ENCODE measurements at places on chromosomes 16 and 17.
A peak's percentile ranks its signal among the peaks of the same experiment; 100 is the strongest.

GRCh38 chr17:71068408-71068750 lies 899.0 kb downstream of the KCNJ2 start:
- DNase-seq, result no peak

DNA sequence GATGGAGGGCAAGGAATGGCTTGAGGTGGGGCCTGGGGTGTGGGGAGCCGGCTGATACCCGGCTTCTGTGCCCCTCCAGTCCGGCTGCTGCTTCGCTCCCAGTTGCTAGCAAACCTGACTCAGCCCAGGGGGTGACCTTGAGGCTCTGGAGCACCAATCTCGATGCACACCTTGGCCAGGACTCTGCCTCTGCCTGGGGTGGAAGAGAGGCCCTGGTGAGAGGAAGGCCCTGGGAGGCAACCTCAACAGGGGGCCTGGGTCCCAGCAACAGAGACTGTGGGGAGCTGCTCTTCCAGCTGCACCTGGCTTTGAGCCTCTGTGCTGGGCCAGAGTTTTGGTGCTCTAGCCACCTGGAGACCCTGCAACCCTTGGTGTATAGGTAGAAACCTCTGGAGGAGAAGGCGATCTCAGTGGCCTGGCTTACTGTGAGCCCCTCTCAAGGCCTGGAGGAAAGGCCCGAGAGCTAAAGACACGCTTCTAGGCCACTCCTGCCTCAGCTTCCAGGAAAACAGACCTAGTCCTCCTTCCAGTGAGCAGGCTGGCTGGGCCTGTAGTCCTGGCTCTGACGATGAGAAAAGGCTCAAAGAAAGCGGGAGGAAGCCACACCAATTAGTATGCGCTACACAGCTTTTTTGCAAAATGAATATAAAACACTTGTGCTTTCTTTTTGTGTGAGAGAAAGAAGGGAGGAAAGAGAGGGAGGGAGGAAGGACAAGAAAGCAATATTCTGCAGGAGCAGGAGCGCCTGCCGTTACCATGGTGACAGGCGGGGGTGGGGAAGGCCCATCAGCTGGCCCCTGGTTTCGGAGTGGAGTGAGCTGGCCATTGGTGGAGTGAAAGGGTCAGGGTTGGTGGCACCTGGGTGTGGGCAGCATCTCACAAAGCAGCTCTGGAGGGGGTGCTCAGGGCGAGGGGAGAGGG lies 51.0 kb downstream of the VAC14 start:
- no peak for DNase-seq

DNA sequence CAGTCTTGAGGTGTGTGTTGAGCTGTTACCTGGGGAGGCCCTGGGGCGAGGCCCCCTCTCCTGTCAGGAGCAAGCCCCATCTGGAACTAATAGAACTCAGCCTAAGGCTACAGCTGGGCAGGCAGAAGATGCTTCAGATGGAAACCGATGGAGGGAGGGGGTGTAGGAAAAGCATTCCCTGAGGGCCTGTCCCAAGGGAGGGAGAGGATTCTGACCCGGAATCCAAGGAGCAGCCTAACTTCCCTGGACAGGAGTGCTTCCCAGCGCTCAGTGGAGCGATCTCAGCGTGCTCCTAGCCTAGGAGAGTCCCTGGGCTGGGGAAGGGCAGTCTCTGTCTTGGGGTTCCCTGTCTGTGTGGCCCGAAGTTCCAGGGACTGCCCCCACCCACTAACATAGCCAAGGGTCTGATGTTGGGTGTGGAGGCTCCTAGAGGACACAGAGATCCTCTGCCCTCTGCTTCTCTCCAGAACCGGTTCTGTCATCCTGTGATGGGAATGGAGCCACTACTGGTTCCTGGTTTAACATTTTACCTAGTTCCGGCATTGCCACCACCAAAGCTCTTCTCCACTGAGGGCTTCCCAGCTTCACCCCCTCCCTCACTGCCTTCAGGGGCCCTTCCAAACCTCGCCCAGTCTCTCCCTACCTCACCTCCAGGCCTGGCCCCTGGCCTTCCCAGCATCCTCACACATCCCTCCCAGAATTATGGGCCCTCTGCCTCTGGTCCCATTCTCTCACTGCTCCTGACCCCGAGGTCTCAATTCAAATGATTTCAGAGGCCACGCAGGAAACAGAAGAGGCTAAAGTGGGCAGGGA lies 58.7 kb downstream of the RTN4RL1 start:
- no peak for DNase-seq

DNA sequence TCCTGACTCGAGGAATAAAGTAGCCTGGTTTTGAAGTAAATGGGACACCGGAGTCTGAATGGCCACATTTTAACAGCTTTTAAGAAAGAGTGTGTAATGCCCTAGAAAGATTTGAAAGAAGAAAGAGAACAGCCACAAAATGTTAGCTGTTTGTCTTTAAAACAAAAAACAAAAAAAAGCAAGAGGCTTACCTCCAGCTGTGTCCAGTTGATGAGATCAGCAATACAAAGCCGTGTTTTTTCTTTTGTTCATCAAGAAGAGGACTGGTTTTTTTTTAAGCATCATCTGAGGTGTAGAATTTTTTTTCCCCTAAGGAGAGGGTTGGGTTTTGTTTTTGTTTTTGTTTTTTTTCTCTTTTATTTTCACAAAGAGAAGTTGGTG lies 58.8 kb downstream of the NKD1 start:
- no peak for DNase-seq

DNA sequence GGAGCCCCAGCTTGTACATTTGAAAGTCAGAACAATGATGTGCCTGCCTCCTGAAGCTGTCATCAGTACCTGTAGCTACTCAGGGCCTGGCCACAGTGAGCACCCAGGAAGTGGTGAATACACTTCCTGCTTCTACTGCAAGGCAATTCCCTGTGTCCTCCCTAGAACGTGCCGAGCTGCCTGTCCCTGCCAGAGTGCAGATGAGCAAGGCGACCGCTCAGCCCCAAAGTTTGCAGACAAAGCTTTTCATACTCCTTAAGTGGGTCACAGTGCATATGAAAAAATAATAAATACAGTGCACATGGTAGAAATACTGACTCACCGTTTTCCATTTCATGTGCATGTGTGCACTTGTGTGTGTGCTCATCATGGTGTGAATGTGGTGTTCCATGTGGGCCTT lies 77.3 kb downstream of the MPRIP start:
- peak; percentile 50 for DNase-seq

DNA sequence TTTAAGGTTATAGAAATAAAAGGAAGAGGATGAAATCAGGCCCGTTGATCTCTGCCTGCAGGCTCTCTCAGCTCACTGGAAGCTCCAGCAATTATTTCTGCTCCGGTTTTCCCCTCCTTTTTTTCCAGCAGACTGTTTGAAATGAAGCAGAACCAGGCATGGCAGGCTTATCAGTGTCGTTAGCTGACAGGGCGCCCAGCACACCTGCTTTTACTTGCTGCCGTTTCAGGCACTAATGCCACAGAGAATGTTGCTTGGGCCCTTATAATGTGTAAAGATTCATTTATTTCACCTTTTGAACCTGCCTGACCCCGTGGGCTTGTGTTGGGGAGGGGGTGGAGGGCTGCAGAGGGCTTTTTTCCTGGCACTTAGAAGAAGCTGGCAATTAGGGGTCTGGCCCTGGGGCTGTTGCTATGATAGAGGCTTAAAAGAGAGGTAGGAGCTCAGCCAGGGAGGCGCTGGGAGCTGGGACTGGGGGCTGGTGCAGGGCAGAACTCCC lies 108.1 kb downstream of the IRX3 start:
- no peak for DNase-seq

GRCh38 chr17:51666971-51667705 lies 406.8 kb downstream of the UTP18 start:
- no peak for DNase-seq

GRCh38 chr16:10694306-10694705 lies 424 bp downstream of the TEKT5 start:
- no peak for DNase-seq

DNA sequence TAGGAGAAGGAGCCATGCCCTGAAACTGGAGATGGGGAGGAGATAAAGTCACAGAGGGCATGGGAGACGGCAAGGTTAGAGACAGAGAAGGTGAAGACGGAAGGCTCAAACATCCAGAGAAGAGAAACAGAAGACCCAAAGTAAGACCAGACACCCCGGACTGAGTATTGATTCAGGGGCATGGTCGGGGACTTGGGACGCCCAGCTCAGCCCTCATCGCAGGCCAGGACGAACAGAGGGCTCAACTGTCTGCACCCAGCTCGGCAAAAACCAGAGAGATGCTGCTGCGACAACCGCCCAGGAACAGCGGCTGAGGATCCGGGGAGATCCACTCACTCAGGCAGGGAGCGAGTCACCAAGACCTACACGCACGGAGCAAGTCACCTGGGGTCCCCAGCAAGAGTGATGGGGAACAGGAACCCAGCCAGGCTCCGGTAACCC lies 999 bp downstream of the XYLT1 start:
- DNase-seq, result peak; percentile 50

GRCh38 chr16:71722801-71723536 lies 1.5 kb downstream of the PHLPP2 start:
- DNase-seq, result peak; percentile 73

GRCh38 chr17:82910041-82910481 lies 70.2 kb upstream of the ZNF750 start:
- no peak for DNase-seq

DNA sequence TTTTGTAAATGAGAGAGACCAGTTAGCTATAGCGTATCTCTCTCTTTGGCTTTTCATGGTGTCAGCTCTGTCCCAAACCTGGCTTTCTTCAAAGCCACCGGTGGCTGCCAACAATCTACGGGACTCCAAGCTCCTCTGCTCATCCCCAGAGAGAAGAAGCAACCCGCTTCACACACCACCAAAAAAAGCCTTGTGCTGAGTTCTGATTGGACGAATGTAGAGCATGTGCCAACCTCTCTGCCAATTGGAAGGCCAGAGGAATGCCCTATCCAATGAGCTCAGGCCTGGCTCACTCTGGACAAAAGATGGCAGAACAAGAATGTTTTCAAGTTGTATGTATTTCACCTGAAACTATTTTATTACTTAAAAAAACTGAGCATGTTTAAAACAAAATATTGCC lies 202.4 kb downstream of the C16orf95 start:
- DNase-seq, result no peak

GRCh38 chr17:50865060-50865867 lies 890 bp downstream of the TOB1 start:
- peak; percentile 51 for DNase-seq

- peak; percentile 76 for DNase-seq
Measured at GRCh38 chr17:3892095-3892998, 506 bp downstream of the CAMKK1 start.

- no peak for DNase-seq
Measured at GRCh38 chr17:15380446-15380845, 39.0 kb upstream of the TEKT3 start.

GRCh38 chr16:49337814-49338350 lies 35.7 kb upstream of the C16orf78 start:
- DNase-seq, result no peak

DNA sequence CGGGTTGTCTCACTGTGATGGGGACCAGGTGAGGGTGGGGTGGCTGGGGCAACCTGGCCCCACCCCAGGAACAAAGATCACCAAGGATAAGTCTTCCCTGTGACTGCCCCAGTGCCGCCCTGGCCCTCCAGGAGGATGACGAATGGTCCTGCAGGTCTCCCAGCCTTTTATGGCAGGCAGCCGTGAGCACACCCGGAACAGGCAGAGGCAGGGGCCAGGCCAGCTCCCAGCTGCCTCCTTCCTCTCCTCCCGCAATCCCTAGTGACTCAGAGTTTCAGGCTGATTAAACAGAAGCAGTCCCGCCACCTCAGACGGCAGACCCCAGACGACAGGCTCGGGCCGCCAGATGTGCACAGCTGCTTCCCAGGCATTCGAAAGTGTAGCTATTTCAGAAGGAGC lies 13.3 kb downstream of the JUP start:
- DNase-seq, result no peak

GRCh38 chr17:65456368-65457151 lies 104.9 kb downstream of the AXIN2 start:
- no peak for DNase-seq

DNA sequence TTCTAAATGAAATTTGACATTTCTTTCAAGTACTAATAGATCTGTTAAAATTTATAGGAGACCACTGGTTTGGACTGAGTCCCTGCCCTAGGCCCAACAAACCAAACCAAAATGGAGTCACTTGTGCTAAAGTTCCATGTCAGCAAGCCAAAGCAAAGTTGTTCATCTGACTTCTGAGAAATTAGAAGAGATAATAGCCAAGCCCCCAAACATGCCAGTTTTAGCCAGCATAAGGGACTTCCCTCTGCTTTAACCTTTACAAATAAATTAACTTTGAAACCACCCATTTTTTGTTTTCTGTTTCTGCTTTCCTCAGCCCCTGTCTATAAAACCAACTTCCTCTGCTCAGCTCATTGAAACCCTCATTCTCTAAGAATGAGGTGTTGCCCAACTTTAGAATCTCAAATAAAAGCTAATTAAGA lies 18.9 kb downstream of the CDR2 start:
- DNase-seq, result peak; percentile 18

DNA sequence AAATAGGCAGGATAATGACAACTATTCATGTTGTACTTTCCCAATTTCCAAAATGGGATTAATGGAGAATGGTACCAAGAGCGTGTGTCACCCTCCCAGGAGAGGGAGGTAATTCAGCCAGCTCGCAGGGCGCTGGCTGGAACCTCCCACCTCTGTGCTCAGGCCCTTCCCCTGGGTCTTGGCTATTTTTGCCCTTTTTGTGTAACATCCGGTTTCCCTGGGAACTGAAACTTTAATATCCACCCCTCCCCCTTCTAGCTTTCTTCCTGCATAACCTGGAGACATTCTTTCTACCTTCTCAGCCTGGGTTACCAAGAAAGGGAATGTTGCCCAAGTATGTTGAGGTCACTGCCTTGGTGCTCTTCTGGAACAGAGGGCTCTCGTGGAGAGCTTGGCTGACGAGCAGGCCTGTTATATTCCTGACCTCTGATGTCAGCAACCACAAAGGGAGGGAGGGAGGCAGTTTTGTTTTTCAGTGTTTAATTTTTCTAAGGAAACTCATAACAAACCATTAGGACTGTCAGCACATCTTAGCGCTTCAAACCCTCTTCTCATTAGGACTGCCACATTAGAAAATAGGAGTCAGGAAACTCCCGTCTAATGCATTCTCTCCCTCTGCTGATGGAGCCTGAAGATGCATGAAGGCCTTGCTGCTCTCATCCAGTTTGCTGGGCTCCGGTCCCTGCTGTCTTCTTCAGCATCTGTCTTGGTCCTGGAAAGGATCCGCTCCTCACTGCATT lies 25.6 kb downstream of the ITGB3 start:
- peak; percentile 80 for DNase-seq

DNA sequence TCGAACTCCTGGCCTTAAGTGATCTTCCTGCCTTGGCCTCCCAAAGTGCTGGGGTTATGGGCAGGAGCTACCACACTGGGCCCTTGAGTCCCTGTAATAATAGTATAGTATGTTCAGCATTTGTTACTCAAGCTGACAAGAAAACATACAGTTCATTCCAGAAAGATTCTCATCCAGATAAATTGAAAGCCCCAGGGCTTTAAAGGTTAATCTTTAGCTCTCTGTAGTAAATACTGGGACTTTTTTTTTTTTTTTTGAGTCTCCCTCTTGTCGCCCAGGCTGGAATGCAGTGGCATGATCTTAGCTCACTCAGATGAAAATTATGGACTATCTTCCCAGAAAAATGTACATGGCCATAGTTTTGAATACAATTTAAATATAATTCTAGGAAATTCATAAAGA lies 11.0 kb downstream of the BRCA1 start:
- no peak for DNase-seq

DNA sequence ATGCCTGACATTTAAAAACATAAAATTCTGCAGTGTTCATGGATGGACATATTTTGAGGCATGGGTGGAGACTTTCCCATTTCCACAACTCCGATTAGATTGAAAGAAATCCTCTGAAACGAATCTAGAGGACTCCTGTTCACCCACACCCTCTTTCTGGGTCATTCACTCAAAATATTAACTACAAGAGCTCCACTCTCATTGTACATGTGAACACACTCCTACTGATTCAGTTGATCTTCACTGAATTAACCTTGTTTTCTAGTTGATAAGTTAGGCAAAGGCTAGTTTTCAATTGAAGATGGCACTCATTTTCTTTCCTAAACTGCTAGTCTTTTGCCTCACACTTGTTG lies 44.1 kb downstream of the GRB7 start:
- DNase-seq, result no peak
